Ascending aorta (tissue), 2 donors: ENCODE measurements at places on chromosomes 3 and 15. TPM values are rescaled to one million over a fixed set of nuclear protein-coding genes. Genes with fewer than 3 reads are reported as not detected.

GRCh38 chr15:78929536-78930264 lies 15.1 kb downstream of the CTSH start:
- H3K27me3 ChIP-seq, result no peaks in the 10 kb centered on the region
- peaks cover 11% of the 10 kb centered on the region for H3K36me3 ChIP-seq
- H3K4me3 ChIP-seq, result no peak overlapping the region
- H3K4me1 ChIP-seq, result peaks cover 14% of the 10 kb centered on the region
- H3K27ac ChIP-seq, result no peak overlapping the region

GRCh38 chr3:134625462-134625861 lies 25.4 kb downstream of the KY start:
- peaks cover 7% of the 10 kb centered on the region for H3K36me3 ChIP-seq
- no peak for DNase-seq
- no peak overlapping the region for H3K27ac ChIP-seq

The MYZAP gene
- total RNA-seq, result 7.6 TPM

The TLE3 gene
- 76.4 TPM for total RNA-seq

DNA sequence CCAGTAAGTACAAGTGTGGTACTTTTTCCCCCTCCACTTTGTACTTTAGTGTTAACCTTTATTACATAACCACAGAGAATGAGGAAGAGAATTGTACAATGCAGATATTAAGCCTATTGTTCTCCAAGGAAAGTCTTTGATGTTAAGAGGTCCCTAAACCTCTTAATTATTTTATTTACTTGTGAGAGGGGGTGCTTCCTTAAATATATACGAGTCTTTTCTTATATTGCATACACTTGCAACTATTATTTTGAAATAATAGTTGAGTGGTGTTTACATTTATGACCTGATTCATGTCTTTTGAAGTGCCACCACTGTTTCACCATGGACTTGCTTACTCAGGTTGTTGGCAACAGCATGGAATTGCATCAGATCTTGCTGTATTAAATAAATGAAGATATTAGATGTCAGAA lies 10.1 kb downstream of the USP3 start:
- no peak overlapping the region for H3K27ac ChIP-seq
- H3K4me1 ChIP-seq, result peaks cover 47% of the 10 kb centered on the region
- no peak for DNase-seq

GRCh38 chr15:88651971-88652370 lies 13.2 kb downstream of the ISG20 start:
- no peak overlapping the region for H3K27ac ChIP-seq
- no peaks in the 10 kb centered on the region for H3K4me1 ChIP-seq
- H3K4me3 ChIP-seq, result no peak overlapping the region
- H3K27me3 ChIP-seq, result no peaks in the 10 kb centered on the region
- no peak for DNase-seq
- H3K36me3 ChIP-seq, result no peaks in the 10 kb centered on the region

DNA sequence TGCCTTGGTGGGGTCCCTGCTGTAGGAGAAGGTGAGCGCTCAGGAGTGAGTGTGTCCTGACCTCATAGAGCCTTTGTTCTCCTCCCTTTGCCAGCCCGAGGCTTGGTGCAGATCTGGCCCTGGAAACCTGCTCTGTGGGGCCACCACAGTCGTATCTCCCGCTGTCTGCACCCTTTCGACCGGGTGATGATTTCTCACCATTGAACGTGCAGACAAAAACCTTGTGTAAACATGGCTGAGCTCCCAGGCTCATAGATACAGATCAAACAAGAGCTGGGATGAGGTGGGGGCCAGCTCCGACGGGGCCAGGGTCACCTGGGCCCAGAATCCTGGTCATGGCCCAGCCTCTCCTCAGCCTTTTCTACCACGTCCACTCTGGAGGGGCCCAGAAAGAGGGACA lies 34.6 kb upstream of the ESYT3 start:
- no peak overlapping the region for H3K4me3 ChIP-seq
- no peaks in the 10 kb centered on the region for H3K27me3 ChIP-seq
- DNase-seq, result no peak

The FEZF2 gene
- total RNA-seq, result not detected

The TRH gene
- total RNA-seq, result not detected

The SLC12A1 gene
- not detected for total RNA-seq

- no peak for DNase-seq
- H3K4me1 ChIP-seq, result no peaks in the 10 kb centered on the region
- H3K27me3 ChIP-seq, result no peaks in the 10 kb centered on the region
These were observed 81.8 kb downstream of the CLASP2 start for GRCh38 chr3:33636125-33636850.

The ARRDC4 gene
- 29.7 TPM for total RNA-seq

DNA sequence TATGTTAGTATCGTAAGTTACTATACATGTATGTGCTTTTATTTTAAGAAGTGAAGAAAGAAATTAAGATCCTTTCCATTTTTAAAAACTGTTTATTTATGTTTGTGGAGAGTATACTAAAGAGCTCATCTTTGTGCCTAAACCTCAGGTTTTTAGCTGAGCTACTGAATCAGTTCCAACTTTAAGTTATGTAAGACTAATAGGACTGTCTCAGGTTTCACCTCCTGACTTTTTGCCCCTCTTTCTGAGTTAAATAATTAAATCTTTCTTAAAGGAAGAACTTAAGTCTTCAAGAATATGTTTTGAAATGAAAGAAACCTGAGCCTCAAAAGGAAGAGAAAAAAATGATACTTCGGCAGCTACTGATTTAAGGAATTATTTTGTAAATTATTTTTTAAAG lies 2.6 kb downstream of the SLMAP start:
- H3K36me3 ChIP-seq, result peaks cover 12% of the 10 kb centered on the region
- peaks cover 23% of the 10 kb centered on the region for H3K4me1 ChIP-seq
- H3K4me3 ChIP-seq, result peak overlapping the region; percentile 89
- DNase-seq, result no peak
- H3K27me3 ChIP-seq, result no peaks in the 10 kb centered on the region

DNA sequence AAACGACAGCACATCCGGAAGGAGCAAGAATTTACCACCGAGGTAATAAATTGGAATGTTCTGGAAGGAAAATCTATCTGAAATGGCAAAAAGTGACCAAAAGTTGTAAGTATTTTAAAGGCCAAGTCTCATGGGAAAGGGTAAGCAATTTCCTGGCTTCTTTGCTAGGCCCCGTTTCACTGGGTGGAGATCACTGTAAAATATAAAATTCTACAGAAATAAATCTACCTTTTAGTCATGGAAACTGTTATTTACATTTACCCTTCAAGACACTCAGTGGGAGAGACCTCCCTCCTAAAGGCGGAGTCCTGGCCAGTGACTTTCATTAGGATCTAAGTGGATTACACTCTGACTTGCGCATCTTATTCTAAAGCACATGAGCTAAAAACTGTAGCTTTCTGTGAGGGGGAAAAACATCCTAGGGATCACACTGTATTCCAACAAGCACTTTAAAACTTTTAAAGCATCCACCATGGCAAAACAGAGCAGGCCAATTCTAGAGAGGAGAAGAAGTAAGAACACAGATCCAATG lies 28.8 kb downstream of the LYZL4 start:
- no peaks in the 10 kb centered on the region for H3K36me3 ChIP-seq
- no peaks in the 10 kb centered on the region for H3K27me3 ChIP-seq
- no peaks in the 10 kb centered on the region for H3K4me1 ChIP-seq
- H3K4me3 ChIP-seq, result no peak overlapping the region
- H3K27ac ChIP-seq, result no peak overlapping the region
- DNase-seq, result no peak

DNA sequence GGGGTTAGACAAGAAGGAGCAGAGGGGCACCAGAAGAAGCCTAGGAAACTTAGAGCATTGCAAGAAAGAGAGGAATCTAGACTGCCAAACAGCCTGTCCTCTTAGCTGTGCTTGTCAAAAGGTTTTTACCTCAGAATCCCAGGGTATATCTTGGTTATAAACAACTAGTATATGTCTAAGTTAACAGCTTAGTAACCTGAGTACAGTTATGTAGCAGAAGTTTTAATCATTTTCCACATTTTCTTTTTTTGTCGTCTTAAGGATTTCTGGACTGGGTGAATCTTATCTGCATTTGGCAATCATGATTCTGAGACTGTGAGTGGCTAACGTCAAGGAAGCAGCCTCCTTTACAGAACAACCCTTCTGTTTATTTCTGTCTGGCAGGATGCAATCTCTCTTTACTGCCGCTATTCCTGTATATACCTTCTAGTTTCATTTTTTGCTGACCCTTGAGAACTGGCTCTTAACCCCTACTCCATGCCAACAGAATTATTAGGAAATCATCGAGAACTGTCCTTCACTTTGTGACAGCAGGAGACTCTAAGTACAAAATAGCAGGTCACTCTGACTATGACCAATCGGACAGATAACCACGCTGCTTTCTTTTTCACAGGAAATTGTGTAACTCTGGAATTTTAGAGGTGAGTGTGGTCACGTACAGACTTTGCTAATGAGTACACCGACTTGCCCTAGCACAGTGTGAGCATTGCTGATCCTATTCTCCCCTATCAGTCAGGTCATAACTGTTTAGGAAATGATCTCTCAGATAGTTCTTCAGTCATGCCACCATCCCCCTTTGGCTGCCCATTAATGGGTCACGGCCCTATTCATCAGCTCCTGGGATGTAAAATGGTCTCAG lies 3.3 kb upstream of the CP start:
- no peaks in the 10 kb centered on the region for H3K27me3 ChIP-seq
- peak overlapping the region; percentile 66 for H3K4me3 ChIP-seq
- peaks cover 11% of the 10 kb centered on the region for H3K4me1 ChIP-seq
- H3K36me3 ChIP-seq, result no peaks in the 10 kb centered on the region
- no peak for DNase-seq
- H3K27ac ChIP-seq, result peak overlapping the region; percentile 85

The REC114 gene
- total RNA-seq, result not detected

DNA sequence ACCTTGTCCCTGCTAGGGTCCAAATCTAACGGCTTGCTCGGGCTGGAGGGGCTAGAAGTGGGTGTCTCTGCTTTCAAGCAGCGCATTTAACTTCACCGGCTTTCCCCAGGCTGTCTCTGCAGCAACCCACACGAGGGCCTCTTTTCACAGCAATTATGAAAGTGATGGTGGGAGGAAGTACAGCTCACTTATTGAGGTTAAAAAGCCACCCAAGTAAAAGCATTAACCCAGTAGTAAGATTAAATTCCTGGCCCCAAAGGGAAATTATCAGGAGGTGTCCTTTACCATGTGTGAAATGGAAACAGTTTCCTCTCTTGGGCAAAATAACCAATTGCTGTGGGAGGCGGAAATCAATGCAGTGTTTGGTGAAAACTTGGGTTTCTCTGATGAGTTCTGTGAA lies 41.1 kb downstream of the NGRN start:
- DNase-seq, result no peak
- peaks cover 6% of the 10 kb centered on the region for H3K4me1 ChIP-seq

- no peak for DNase-seq
- H3K27me3 ChIP-seq, result no peaks in the 10 kb centered on the region
- no peak overlapping the region for H3K27ac ChIP-seq
- no peaks in the 10 kb centered on the region for H3K36me3 ChIP-seq
- no peak overlapping the region for H3K4me3 ChIP-seq
- H3K4me1 ChIP-seq, result peaks cover 3% of the 10 kb centered on the region
These were observed 294.2 kb upstream of the COL8A1 start for GRCh38 chr3:99344216-99344615.

The STRIT1 gene
- not detected for total RNA-seq

DNA sequence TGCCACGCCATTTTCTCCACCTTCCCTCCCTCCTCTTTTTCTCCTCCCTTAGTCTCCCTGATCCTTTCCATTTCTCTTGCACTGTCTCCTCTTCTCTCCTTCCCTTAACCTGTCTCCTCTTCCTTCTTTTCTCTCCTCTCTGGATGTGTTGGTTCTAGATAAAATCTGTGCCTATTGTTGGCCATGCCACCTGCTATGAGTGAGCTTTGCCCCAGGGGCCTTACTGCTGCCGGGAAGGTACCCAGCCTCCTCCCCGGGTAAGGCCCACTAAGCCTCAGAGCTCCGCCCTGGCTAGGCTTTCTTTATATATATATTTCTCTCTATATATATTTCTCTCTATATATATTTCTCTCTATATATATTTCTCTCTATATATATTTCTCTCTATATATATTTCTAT lies 14.7 kb downstream of the GPD1L start:
- no peaks in the 10 kb centered on the region for H3K27me3 ChIP-seq
- no peaks in the 10 kb centered on the region for H3K36me3 ChIP-seq
- no peaks in the 10 kb centered on the region for H3K4me1 ChIP-seq
- H3K4me3 ChIP-seq, result no peak overlapping the region

DNA sequence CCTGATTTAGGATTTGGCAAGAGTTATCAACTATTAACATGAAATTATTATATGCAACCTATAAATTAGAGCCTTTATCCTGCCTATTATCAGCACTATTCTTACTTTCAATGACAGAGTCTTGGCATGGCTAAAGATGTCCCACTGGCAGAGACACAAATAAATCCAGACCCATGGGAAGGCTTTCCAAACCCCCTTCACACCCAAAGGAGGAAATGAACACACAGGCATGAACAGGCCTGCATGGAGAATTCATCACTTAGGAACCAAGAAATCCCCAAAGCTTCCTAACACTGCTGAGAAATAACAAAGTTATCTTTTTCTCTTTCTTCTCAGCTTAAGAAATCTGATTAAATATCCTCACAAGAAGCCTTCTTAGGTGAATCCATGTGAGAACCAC lies 213.9 kb downstream of the OCA2 start:
- no peak overlapping the region for H3K27ac ChIP-seq
- no peaks in the 10 kb centered on the region for H3K27me3 ChIP-seq
- no peaks in the 10 kb centered on the region for H3K36me3 ChIP-seq
- H3K4me1 ChIP-seq, result no peaks in the 10 kb centered on the region
- H3K4me3 ChIP-seq, result no peak overlapping the region
- DNase-seq, result no peak

GRCh38 chr3:110624576-110624975 lies 447.0 kb upstream of the NECTIN3 start:
- H3K4me3 ChIP-seq, result no peak overlapping the region
- no peak for DNase-seq

The CD200 gene
- total RNA-seq, result 3.6 TPM

The SPINK8 gene
- total RNA-seq, result not detected

GRCh38 chr3:9622438-9622837 lies 26.9 kb upstream of the MTMR14 start:
- no peak overlapping the region for H3K4me3 ChIP-seq
- H3K27me3 ChIP-seq, result no peaks in the 10 kb centered on the region
- no peak overlapping the region for H3K27ac ChIP-seq
- no peak for DNase-seq
- no peaks in the 10 kb centered on the region for H3K36me3 ChIP-seq

- DNase-seq, result no peak
- H3K36me3 ChIP-seq, result no peaks in the 10 kb centered on the region
- H3K27ac ChIP-seq, result no peak overlapping the region
- no peak overlapping the region for H3K4me3 ChIP-seq
These were observed 4.0 kb downstream of the PATL2 start for GRCh38 chr15:44706946-44707636.

GRCh38 chr15:98397419-98397818 lies 250.9 kb upstream of the IGF1R start:
- no peaks in the 10 kb centered on the region for H3K27me3 ChIP-seq
- DNase-seq, result no peak
- no peaks in the 10 kb centered on the region for H3K4me1 ChIP-seq
- H3K27ac ChIP-seq, result no peak overlapping the region
- H3K4me3 ChIP-seq, result no peak overlapping the region

DNA sequence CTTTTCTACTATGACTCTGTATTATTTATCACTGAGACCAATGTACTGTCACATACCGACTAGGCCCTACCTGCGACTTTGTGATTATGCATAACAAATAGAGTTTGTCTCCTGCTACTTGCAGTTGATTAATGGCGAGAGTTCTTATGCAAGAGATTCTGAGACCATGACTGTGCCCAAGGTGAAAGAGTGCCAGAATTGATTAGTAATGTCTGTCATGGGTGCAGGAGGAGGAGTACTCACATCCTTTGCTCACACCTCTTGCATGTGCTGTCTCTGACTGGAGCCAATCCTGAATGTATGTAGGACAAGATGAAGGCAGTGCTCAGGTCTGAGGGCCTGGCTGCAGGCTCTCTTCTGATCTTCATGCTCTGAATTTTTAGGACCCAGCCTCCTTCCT lies 260.7 kb downstream of the THSD4 start:
- no peaks in the 10 kb centered on the region for H3K36me3 ChIP-seq
